NCI-H510A (cell line): ENCODE measurements at places on chromosomes 2 and 18.

- no peak for DNase-seq
These were observed 22.4 kb upstream of the MSGN1 start for GRCh38 chr2:17793803-17794354.

GRCh38 chr2:153074207-153074606 lies 355.8 kb downstream of the ARL6IP6 start:
- DNase-seq: no peak

DNA sequence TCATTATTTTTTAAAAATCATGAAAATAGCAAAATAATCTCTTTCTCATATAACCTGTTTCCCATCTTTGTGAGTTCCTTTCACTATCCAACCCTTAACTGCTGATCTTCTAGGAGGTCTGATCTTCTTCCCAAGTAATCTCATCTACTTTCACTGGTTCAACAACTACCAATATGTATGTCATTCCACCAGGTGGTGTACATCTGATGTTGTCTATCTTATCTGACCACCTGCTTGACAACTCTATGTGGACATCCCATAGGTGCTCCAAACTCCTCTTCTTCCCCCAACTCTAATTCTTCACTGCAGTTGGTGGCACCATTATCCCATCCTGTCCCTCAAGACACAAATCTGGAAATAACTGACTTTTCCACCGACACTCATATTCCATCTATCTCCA lies 62.5 kb downstream of the FAM228A start:
- no peak for DNase-seq

DNA sequence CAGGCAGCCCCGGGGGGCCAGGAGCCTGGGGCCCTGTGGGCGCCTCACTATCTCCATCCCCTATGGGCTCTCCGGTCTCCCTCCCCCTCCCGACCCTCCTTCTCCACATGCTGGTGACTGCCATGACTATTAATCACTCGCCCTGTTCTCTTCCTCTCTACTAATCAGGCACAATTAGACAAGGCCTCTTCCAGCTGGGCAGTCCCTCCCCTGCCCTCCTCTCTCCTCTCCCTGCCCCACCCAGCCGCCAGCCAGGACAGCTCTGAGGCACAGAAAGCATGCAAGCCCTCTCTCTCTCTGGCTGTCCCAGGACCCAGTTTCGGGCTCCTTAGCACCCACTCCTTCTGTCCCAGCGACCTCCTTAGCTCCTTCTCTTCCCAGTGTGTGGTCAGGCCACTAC lies 5.8 kb downstream of the ASIC4 start:
- no peak for DNase-seq

DNA sequence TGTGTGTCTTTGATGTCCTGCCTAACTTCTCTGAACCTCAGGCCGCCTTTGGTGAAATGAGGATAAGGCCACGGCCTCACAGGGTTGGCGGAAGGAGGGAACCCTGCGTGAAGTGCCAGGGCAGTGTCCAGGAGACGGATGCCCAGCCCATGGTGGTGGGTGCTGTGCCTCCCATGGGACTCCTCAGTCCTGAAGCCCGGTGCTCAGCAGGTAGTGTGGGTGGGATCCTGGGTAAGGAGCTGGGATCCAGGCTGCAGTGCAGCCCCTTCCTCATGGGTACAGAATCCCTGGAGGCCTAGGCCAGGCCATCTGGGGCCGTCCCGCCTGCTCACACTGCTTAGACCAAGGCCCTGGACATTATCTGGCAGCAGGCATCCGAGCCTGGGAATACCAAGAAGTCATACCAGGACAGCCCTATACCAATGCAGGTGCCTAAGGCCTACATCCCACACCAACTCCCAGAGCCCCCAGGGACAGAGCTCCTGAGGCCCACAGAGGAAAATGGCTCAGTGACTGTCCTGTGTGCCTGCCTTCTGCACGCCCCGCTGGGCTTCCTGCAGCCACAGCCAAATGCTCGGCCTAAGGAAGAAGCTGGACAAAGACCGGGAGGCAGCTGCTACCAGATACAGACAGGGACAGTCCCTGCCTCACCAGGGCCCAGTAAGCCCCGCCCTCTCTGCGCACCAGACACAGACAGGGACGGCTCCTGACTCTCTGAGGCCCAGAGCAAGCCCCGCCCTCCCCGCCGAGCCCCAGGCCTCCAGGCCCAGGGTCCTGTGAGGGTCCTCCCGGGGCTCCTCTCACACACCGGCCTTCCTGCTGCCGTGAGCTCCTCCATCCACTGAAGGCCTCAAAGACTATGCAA lies 78.0 kb downstream of the NDUFA10 start:
- no peak for DNase-seq

- DNase-seq: no peak
These were observed 379.0 kb downstream of the IRS1 start for GRCh38 chr2:226420646-226421045.

- DNase-seq: no peak
These were observed 43.9 kb downstream of the TBC1D8 start for GRCh38 chr2:101107241-101107640.

GRCh38 chr2:229712136-229712535 lies 2.2 kb downstream of the DNER start:
- no peak for DNase-seq

DNA sequence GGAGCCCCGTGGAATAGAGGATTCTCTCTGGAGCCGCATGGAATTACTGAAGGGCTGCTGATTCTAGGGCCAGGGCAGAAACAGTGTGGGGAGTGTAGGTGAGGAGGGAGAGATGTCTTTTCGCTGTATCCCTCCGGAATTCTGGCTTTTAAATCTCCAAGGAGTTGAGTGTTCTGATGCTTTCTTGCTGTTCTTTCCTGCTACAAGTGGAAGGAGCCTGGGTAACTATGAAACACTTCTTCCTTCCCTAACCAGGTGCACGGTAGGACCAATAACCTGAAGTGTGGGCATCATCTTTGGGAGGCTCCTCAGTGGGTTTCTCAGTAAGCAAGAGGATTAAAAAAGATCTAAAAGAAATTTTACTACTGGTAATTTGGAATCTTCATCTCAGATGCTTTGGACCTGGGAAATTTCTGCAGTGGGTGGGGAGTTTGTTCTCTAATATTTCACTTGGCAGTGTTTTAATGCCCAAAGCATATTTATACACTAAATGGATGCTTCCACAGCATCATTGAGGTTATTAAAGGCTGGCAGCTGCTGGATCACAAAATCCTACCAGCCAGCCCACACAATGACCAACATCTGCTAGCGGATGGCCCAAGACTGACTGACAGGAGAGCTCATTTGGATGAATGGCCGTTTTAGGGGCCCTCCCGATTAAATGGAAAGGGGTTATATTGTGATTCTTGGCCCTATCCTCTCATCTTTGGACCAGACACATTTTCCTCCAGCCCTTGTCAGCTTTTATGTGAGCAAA lies 2.1 kb downstream of the EML6 start:
- no peak for DNase-seq

DNA sequence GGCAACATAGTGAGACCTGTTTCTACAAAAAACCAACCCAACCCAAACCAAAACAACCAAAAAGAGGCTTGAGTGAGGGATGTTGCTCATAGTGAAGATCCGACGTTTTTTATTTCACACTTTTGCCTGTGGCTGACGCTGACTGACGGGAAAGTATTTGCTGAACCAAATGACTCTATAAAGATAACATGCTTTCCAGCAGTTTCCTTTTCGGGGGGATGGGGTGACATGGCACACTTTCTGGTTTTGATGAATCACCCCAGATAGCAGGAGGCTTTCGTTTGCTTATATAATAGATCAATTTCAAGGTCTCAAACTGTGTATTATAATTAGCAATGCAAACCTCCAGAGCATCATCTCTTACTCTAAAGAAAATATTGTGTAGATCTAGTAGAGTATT lies 150.8 kb downstream of the AQP4 start:
- DNase-seq: no peak

GRCh38 chr2:61938511-61938910 lies 33.0 kb downstream of the COMMD1 start:
- no peak for DNase-seq

DNA sequence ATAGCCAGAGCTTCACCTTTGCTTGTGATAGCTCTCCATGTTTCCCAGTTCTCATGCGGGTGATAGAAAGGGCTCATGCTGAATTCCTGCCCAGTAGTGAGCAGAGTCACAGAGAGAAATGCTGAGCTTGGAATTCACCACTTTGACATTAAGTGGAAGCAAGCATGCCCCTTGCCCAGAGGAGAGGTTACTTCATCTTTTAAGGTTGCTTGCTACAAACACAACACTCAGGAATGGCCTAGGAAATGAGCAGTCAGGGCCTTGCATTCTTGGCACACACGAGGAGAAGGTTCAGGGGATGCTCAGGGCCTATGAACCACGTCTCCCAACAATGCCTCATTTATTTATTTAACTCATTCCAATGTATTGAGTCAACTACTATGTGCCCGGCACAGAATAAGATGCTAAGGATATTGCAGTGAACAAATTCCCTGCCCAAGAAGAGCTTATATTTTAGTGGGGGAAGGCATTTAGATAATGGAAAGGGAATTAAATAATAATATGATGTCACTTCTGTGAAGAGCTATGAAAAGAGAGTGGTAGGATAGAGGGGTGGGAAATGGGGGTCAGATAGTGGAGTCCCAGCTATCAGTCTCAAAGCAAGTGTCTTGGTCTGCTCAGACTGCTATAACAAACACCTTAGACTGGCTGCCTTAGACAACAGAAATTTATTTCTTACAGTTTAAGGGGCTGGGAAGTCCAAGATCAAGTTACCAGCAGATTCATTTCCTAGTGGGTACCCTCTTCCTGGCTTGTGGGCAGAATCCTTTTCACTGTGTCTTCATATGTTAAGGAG lies 42.1 kb downstream of the DDX18 start:
- no peak for DNase-seq

- DNase-seq: no peak
These were observed 8.9 kb upstream of the FAP start for GRCh38 chr2:162252153-162252552.

- no peak for DNase-seq
These were observed 1.1 kb upstream of the FARP2 start for GRCh38 chr2:241354668-241355658.

DNA sequence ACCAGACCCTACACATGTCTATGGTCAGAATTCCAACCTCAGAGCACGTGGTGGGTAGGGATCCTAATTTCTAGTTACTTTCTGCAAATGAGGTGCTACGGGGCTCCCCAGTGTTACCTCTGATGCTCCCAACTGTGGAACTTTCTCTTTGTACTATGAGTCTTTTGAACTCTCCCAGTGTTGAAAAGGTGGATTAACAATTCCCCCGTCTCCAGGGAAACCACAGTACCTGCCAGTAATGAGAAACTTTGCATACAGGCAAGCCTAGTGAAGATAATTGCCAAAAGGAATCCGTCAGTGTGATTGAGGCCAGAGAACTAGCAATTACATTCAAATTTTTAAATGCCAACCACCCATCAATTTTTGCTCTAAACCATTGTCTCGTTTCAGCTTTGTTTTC lies 129.0 kb upstream of the FOSL2 start:
- DNase-seq: no peak

DNA sequence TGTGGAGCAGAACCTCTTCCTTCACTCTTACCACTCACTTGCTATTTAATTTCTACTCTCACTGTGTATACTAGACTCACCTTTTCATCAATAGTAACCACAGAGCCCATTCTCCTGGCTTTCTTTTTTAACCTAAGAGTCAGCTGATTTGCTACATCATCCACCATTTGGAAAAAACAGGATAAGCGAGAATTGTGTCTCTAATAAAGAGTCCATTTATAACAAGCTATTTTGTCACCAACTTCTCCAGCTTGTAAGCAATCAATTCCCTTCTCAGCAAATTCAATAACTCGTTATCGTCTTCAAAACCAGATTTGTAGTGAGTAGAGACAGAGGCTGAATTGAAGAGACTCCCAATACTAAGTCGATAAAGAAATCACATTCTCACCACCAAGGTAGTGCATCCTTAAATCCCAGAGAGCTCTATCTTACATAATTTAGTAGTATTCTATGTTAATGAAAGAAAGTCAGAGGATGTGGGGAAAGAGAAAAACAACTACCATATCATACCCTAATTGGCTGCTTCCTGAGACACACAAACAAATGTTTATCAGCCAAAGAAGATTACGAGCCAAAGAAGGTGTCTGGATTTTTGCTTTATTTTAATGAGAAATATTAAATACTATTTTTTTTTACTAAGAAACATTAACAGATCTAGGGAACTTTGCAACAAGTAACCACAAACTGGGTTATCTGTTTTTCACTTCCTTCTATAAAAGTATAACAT lies 52.5 kb upstream of the SPTBN1 start:
- no peak for DNase-seq

DNA sequence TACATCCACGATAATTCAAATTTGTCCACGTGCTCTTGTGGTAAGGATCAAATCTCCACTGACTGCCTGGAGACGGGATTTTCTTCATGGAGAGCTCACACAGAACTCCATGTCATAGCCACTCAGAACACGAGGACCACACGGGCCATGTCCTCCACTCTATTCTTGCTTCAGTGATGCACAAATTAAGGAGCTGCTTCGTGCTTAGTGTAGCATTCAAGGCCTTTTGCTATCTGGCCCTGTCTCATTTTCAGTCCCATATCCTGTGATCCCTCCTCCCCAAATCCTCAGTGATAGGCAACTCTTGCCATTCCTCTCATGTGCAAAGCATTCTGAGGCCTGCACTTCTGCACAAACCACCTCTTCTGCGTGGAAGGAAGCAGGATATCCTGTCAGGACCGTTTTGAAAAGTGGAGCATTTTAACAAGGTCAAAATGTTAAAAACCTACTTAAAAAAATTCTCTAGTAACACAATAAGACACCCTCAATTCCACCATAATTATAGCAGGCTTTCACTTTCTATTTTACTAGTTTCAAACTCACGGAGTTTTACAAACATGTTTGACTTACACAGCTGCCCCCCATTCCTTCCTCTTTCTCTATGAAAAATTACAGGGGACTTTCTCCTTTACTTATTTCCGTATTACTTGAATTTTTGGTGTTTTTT lies 35.2 kb downstream of the ST3GAL5 start:
- DNase-seq: no peak

- DNase-seq: no peak
These were observed 187.3 kb downstream of the FAM210A start for GRCh38 chr18:13539050-13539449.

GRCh38 chr18:25113566-25113965 lies 238.4 kb downstream of the ZNF521 start:
- no peak for DNase-seq

DNA sequence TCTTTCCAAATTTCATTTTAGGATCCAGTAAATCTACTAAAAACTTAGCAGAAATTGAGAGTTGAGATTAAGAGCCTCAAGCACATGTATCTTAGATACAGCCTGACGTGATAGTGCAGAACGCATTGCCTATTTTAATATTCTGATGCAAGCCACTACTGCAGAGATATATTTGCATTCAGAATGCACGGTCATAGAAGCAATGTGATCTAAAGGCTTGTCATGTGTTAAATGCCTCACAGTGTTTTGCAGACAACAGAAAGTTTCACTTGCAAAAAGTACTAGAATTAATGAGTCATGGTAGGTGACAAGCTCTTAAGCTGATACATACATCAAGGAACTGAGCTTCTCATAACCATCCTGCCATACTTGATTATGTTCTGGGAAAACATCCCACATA lies 886.7 kb upstream of the CHAC2 start:
- no peak for DNase-seq
